ENCODE measurements at places on chromosomes 12 and 14.
A peak's percentile ranks its signal among the peaks of the same experiment; 100 is the strongest.

- no peak for DNase-seq
Observed at GRCh38 chr12:104722601-104723534, 235.2 kb downstream of the SLC41A2 start.

DNA sequence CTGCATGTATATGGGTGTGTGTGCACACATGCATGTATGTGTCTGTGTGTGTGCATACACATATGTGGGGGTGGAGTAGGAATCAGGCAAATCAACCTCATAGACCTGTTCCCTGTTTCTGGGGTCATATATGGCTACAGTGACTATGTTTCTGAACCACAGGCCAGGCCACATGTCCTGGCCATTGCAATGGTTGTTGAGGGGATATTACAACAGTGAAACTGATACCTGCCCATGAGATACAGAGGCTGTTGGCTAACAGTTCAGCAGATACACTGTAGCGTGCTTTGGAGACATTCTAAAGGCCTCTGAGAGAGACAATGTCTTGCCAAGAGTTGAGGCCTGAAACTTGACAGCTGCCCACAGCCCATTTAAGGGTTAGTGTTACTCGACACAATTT lies 47.3 kb upstream of the FOS start:
- no peak for DNase-seq

DNA sequence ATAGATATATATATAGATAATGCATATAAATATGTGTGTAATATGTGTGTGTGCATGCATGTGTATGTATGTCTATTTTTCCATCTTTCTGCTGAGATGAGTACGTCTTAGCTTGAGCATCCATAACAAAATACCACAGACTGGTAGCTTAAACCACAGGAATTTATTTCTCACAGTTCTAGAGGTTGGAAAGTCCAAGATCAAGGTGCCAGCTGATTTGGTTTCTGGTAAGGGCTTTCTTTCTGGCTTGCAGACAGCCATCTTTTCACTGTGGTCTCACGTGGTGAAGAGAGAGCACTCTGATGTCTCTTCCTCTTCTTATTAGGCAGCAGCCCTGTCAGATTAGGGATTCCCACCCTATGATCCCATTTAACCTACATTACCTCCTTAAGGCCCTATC lies 47.3 kb downstream of the ACSM4 start:
- no peak for DNase-seq

- no peak for DNase-seq
Observed at GRCh38 chr14:68148276-68148675, 328.7 kb downstream of the RAD51B start.

- peak; percentile 55 for DNase-seq
Observed at GRCh38 chr12:92132288-92132687, 13.4 kb downstream of the BTG1 start.

GRCh38 chr14:29165431-29165830 lies 398.8 kb downstream of the FOXG1 start:
- no peak for DNase-seq

GRCh38 chr12:106058256-106059182 lies 80.2 kb downstream of the NUAK1 start:
- DNase-seq: no peak

DNA sequence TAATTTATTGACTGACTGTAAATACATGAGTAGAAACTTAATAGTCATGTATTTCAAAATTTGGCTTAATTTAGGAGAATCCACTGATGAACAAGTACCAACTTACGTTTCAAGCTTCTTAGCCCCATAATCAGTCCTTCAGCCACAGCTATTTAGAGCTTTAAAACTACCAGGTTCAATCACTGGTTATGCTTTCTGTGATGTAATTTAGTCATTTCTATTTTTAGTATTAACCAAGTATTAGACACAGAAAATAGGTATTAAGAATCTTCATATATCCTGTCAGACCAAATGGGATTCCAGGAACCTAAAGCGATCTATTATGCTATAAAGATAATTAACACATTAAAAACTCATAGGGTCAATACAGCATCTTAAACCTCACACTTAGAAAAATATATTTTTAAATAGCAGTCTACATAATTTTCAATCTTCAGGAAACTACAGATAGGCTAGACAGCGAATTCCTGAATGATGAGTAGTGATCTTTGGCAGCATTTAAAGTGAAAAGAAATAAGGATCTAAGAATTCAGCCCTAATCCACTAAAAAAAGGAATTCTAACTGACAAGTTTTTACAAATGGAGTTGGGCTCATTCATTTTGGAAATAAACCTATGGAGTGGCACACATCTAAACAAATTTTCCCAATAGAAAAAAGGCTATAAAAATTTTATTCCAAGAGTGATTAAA lies 51.5 kb downstream of the ZC3H14 start:
- DNase-seq: no peak

- DNase-seq: peak; percentile 96
Observed at GRCh38 chr14:59483819-59484638, at the start of the genes JKAMP and L3HYPDH. Gene JKAMP (plus strand): TSS chr14:59484517. CDS start chr14:59484590, 73 bp downstream. Gene L3HYPDH (minus strand): TSS chr14:59484408. CDS start chr14:59484316, 92 bp downstream.

DNA sequence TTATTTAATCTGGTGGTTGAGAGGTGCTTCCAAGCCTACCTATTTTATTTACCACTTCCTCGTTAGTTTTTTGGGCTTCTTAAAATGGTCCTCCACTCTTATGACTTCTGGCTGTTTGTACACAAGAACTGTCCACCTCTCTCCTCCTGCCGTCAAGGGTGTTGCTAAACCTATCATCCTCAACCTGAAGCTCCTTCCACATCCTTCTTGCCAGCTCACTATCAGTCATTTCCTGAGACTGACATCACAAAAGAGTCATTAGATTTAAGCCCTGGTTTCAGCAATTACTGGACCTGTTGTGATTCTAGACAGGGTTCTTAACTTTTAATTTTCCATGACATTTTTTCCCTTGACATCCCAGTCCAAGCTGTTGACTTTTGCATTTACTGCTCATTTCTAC lies 91.9 kb downstream of the BICD1 start:
- DNase-seq: no peak

GRCh38 chr12:131775392-131776236 lies 52.6 kb upstream of the MMP17 start:
- DNase-seq: no peak

- DNase-seq: no peak
Observed at GRCh38 chr12:43501703-43502102, 50.3 kb downstream of the ADAMTS20 start.

DNA sequence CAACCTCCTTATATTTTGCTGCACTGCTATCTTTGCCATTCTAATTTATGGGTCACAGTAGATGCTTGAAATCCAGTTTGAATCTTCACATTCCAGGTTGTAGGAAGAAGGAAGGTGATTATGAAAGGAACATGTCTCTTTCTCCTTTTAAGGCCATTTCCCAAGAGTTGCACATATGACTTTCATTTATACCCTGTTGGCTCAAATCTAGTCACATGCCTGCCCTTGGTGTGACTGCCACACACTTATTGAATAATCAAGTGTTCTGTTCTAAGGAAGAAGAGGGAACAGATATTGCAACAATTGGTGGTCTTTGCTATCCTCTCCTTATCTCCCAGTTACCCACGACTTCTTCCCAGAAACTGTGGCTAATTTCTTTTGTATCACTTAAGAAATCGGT lies 404.3 kb downstream of the TMEM117 start:
- DNase-seq: no peak

DNA sequence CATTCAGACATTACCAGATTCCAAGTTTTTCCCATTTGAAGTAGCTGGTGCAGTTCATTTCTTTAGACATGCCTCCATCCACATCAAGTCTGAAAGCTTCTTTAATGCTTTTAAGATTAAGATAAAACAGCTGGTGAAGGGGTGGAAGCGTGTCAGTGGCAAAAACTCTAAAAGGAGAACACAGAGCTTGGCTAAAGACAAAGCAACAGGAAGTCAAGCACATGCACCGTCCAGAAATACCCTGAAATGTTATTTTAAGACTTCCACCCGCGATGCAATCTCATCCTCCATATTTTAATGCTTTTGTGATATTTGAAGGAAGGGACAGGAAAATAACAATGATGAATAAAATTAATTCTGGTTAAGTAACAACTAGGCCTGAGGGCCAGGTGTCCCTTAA lies 31.8 kb downstream of the PPM1H start:
- no peak for DNase-seq

- DNase-seq: peak; percentile 35
Observed at GRCh38 chr12:57604454-57604991, at the start of gene DTX3. Gene DTX3 (plus strand): TSS chr12:57604824. CDS start chr12:57606518, 1,694 bp downstream.

GRCh38 chr12:54439096-54439495 lies 20.0 kb upstream of the ITGA5 start:
- no peak for DNase-seq

DNA sequence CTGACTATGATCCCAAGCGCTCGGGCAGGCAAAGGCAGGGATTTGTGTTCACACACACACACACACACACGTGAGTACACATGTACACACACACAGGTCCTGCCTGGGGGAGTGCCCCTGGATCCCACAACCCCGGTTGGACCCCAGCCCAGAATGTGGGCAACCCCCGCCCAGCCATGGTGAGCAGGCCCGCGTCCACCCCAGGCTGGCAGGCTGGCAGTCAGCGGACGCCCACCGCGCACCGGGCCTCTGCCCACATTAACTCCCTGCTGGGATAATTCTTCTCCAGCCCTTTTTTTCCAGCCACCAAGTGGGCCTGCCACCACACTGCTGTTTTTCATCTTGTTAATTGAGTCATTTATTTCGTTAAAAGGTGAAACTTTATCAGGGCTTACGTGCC lies 256.2 kb downstream of the BCL11B start:
- no peak for DNase-seq

DNA sequence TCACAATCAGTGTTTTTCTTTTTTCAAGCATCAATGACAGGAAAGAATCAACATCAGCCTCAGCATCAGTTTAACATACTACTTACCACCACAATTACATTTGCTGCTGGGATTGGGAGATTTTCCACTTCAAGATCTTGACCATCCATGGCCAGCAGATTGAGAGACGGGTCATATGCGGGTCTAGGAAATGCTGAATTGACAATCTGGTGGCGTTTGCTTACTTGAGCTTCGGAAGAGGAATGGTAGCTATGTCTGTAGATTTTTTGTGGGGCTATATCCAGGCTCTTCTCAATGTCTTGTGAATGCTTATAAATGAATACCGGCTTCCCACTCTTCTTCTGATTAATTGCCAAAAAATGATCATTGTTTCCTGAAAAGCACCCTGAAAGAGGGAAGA lies 27.9 kb downstream of the PTPRR start:
- no peak for DNase-seq

DNA sequence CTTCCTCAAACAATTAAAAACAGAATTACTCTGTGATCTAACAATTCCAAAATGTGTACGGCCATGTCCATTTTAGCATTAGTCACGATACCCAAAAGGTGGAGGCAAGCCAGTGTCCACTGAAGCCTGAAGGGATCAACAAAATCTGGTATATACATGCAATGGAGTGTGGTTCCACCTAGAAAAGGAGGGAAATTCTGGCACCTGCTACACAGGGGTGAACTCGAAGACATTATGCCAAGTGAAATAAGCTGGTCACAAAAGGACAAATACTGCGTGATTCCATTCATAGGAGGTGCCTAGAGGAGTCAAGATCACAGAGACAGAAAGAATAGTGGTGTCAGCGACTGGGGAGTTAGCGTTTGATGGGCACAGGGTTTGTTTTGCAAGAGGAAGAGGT lies 331.4 kb downstream of the MED13L start:
- DNase-seq: no peak

GRCh38 chr14:61737915-61738314 lies 24.3 kb upstream of the SNAPC1 start:
- DNase-seq: no peak

- DNase-seq: no peak
Observed at GRCh38 chr14:69044965-69045555, 66.0 kb upstream of the ACTN1 start.

DNA sequence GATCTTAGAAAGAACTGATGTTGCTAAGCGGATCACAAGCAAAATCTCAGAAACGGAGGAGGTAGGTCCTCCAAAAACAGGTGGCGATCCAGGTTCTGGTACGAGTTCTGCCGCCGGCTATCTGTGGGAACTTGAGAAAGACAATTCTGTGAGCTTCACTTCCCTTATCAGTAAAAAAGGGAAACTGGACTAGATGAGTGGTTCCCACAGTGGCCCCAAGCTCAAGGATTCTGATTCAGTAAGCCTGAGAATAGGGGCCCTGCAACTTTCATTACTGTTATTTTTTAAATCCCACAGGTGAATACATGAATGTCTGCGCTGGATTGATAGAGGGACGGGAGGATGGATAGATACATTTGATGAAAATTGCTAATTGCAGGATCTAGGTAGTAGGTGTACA lies 160.2 kb downstream of the PPM1H start:
- DNase-seq: no peak

DNA sequence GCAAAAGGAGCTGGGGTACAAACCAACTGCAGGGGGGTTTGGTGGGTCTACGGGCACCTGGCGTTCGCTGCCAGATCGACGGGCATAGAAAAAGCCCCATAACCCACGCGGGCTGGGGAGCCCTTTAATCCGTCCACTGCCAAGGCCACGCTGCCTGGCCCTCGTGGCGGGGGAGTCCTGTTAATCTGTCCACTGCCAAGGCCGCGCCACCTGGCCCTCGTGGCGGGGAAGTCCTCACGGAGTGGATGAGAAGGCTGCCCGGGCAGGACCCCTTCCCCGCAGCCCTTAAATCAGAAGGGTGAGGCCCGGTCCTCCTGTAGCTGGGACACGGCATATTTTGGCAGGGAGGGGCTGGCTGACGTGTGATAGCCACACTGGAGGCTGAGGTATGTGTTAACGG lies 86.1 kb downstream of the NOC4L start:
- no peak for DNase-seq

- no peak for DNase-seq
Observed at GRCh38 chr14:65000898-65001591, 14.3 kb downstream of the FNTB start.
